ENCODE measurements at places on chromosomes 11 and 22. TPM values are rescaled to one million over a fixed set of nuclear protein-coding genes. Genes with fewer than 3 reads are reported as not detected.

- DNase-seq = no peak
Observed at GRCh38 chr11:132466983-132467382, 1065.3 kb downstream of the OPCML start.

HDHD5 gene
- 34.1 TPM for polyA plus RNA-seq

DNA sequence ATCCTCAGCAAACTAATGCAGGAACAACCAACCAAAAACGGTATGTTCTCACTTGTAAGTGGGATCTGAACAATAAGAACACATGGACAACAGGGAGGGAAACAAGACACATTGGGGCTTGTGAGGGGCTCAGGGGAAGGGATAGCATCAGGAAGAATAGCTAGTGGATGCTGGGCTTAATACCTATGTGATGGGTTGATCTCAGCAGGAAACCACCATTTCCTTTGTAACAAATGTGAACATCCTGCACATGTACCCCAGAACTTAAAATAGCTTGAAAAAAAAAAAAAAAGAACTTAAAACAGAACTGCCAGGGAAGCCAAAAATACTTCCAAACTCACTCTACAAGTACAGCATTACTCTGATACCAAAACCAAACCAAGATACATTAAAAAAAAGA is 33.8 kb downstream of the CASP4 start:
- no peak for DNase-seq

GRCh38 chr11:120929090-120929489 is 94.8 kb upstream of the TBCEL start:
- DNase-seq = no peak

DNA sequence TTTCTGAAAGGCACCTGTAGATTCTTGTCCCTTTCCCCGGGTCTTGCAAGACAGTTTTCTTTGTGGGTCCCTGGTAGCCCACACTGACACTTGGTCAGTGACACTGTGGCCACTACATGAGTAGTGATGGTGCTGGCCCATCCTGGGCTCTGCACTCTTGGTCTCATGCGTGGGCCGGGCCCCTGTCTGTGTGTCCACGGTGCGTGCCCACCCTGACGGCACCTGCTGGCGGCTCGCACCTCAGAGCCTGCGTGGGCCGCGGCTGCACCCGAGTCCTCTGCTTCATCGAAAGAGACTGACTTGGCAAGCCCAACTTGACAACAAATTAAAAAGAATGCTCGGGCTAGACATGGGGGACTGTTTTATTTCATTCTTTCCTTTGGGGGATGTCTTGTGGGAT is 37.5 kb downstream of the ADAMTS15 start:
- no peak for DNase-seq

- no peak for DNase-seq
Observed at GRCh38 chr11:48005831-48006270, 25.5 kb downstream of the PTPRJ start.

DNA sequence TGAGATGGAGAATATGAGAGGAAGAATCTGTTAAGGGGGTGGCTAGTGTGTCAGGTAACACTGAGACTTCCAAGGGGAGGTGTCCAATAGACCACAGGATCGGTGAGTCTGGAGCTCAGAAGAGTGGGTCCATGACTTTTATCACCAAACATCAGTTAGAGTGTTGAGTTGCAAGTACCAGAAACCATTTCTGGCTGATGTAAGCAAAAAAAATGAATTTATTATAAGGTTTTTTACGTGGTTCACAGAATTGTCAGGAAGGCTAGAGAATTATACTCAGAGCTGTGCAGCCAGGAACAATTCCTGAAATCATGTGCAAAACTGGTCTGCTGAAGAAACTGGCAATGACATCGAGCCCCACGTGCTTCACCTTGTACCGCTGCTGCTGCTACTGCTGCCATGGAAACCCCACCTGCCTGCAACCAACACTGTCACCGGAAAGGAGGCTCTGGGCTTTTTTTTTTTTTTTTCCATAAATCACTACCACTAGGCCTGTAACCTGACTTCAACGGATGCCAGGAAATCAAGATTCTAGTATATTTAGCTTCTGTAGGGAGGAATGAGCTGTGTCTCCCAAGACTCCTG is 16.6 kb upstream of the STK33 start:
- DNase-seq = no peak

DNA sequence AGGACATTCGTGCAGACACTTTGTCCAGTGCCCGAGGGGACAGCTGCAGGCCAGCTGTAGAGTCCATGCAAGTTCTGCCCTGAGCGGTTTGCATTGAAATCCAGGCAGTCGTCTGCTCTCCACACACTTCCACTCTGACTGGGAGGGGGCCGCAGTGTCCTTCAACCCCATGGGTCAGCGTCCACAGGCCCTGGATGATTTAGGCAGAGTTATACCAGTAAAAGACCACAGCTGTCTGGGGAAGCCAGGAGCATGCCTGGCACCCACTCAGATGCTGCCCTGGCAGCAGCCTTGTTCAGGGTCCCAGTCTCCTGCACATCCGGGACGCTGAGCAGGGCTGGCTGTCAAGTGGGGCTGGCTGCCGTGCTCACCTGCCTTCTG is 26.5 kb downstream of the KRTAP5-5 start:
- peak; percentile 14 for DNase-seq

INCENP gene
- 28.1 TPM for polyA plus RNA-seq

GRCh38 chr11:106403751-106404150 is 326.3 kb downstream of the AASDHPPT start:
- DNase-seq = no peak

DNA sequence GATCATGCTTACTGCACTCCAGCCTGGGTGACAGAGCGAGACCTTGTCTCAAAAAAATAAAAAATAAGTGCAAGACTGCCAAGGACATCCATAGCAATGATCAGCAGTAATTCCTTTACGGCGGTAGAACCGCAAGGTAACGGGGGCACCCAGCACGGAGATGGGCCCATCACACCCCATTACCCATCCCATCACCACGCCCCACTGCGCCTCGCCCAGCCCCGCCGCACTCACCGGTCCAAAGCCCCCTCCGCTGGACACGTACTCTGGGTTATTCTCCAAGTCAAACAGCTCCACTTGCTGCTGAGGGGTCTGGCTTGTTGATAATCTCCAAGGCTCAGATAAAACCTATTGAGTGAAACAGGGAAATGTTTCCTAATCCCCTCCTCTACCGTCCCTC is 8.7 kb upstream of the TESMIN start:
- DNase-seq = no peak

GRCh38 chr11:2681408-2682145 is 18.2 kb downstream of the KCNQ1OT1 start:
- peak; percentile 18 for DNase-seq

DNA sequence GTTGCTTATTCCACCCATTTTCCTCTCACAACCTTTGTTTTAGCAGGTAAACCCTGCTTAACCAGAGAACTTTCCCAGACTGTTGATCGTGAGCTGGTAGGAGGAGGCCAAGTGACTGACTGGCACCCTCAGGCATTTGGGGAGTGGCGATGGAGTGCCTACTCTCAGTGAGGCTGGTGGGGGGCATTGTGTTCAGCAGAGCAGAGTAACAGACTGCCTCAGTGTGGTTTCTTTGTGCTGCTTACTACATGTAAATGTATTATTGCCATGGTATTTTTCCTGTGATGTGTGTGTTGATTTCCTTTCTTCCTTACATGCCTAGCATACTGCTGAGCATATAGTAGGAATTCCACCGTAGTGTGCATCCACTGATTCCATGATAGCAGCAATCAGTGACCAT is 2.6 kb downstream of the MARK2 start:
- DNase-seq = peak; percentile 76

DNA sequence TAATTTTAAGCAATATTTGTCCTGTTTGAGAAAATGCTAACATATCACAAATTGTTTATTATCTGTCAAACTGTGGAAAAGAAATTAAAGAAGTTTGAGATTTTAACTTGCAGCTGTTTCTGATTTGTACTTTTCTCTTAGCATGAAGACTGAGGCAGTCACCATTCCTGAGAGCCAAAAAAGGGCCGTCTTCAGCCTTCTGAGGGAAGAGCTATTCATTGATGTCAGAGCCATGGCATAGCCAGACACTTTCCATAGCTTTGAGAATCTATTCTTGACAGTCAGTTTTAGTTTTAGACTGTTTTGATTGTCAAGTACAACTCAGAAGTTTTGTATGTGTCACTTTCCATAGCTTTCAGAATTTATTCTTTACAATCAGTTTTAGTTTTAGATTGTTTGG is 32.1 kb downstream of the YAP1 start:
- DNase-seq = no peak

- DNase-seq = no peak
Observed at GRCh38 chr11:43951231-43951630, 8.8 kb downstream of the C11orf96 start.

GGTLC3 gene
- 0.84 TPM for polyA plus RNA-seq

YPEL1 gene
- polyA plus RNA-seq = 16.2 TPM

DNA sequence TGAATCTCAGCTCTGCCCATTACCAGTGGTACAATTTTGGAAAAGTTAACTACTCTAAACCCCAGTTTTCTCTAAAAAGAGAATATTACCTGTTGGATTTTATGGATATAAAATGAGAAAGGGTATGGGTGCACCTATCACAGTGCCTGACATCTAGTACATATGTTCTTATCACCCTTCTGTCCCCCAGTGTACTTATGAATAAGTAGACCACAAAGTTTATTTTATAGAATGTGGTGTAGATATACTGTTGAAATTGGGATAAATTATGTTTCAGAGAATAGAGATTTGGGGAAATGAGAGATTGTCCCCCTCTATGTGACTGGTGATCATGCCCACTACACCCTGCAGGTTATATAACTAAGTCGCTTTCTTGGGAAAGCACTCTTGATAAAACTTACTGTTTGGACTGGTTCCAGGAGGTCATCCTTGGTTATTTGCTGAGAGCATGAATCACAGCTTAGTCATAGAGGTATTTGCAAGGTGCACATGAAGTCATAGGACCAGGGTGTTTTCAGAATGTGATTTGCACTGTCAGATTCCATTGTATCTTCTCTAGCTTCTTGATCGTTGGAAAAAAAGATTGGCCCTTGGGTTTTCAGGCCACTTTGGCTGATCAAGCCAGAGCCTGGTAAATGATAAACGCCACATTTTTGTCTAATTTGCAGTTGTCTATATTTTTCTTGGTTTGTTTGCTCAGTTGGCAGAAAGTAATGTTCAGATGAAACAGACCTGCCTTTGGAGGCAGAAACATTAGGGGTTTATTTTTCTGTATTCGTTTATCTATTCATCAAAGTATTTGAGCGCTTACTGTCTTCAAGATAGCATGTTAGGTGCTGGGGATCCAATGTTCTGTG is 21.3 kb downstream of the STX3 start:
- no peak for DNase-seq

- DNase-seq = no peak
Observed at GRCh38 chr11:117528097-117528721, 200.6 kb downstream of the CEP164 start.

RAB36 gene
- polyA plus RNA-seq = 8.0 TPM

DNA sequence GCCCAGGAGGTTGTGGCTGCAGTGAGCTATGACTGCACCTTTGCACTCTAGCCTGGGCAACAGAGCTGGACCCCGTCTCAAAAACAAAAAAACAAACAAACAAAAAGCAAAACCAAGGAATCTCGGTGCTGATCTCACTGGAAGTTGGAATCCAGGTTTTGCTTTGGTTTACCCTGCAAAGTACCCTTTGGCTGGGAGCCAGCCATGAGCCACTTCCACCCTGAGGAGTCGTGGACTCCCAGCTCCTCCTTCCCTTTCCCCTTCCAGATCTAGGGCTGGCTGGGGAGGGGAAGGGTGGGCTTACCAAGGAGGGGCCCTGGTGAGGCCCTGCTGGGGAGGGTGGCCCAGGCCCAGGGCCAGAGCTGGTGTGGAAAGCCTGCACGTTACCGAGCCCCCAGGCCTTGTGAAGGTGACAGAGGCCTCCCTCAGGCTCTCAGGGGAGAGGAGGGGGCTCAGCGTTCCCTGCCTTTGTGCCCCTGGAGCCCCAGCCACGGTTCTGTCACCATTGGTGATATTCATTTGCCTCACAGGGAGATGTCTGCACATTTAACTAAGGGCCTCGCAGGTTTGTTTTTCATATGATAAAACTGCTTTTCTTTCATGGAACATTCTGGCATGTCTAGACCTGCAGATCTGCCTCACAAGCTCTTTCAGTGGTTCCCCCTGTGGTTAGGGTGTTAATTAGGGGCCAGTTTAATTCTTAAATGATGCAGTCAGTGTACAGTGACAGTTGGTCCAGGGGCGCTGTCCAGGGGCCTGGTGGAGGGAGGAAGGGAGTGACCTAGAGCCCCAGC is 29.0 kb downstream of the FBLN1 start:
- DNase-seq = no peak

DNA sequence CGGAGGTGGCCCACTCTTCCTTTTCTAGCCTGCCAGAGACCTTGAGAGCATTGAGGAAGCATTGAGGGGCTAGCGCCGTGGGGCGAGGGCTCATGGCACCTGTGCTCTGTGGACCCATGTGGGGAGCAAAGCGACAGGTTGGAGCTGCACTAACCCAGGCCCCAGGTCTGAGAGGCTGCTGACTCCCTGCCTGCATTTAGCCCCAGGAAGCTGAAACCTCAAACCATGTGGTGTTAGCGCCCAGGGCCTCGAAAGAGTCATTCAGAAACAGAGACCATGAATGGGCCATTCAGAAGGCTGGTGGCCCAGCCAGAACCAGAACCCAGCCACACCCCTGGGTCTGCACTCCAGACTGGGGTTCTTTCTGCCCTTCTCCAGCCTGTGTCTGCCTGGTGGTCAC is 88.6 kb downstream of the BCR start:
- DNase-seq = no peak

LRP4 gene
- polyA plus RNA-seq = 25.9 TPM

- no peak for DNase-seq
Observed at GRCh38 chr11:32109138-32109537, 18.3 kb downstream of the RCN1 start.

RFPL2 gene
- 0.21 TPM for polyA plus RNA-seq

DNA sequence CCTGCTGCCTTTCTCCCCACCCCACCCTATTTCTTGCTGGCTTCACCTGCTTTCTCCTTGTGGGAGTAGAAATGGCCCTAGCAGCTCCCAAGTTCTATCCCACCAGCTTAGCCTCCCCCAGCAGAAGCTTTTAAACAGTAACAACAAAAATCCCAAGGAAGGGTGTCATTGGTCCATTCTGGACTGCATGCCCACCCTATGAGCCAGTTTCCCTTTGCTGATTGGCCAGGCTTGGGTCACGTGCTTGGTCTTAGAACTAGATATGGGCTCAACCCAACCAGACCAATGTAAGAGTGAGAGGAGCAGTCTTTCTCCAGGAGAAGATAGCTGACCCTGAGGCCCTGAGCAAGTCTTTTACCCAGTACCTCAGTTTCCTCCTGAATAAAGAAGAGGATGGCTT is 2.3 kb downstream of the MTFP1 start:
- no peak for DNase-seq

- no peak for DNase-seq
Observed at GRCh38 chr22:40997520-40997919, 46.3 kb downstream of the RBX1 start.

GRCh38 chr11:72204886-72205285 is 11.7 kb upstream of the FOLR2 start:
- no peak for DNase-seq

GRCh38 chr11:14065141-14065540 is 102.6 kb downstream of the SPON1 start:
- no peak for DNase-seq

- peak; percentile 91 for DNase-seq
Observed at GRCh38 chr11:73242251-73243092, 24.4 kb downstream of the P2RY2 start.

- DNase-seq = peak; percentile 56
Observed at GRCh38 chr11:126544108-126545056, 188.9 kb downstream of the ST3GAL4 start.

- DNase-seq = no peak
Observed at GRCh38 chr11:33895752-33896137, 3.9 kb upstream of the LMO2 start.
